Stimulated activated CD8-positive, alpha-beta memory T cell treated with anti-CD3 and anti-CD28 coated beads, Interleukin-7, amount 100 ng/mL, for 1 hour (primary cell): ENCODE measurements at places on chromosomes 2 and 18.

GRCh38 chr2:981759-982158, 31.1 kb downstream of the SNTG2 start:
- DNase-seq = no peak

GRCh38 chr2:126749537-126749936, 93.6 kb downstream of the GYPC start:
- no peak for DNase-seq

DNA sequence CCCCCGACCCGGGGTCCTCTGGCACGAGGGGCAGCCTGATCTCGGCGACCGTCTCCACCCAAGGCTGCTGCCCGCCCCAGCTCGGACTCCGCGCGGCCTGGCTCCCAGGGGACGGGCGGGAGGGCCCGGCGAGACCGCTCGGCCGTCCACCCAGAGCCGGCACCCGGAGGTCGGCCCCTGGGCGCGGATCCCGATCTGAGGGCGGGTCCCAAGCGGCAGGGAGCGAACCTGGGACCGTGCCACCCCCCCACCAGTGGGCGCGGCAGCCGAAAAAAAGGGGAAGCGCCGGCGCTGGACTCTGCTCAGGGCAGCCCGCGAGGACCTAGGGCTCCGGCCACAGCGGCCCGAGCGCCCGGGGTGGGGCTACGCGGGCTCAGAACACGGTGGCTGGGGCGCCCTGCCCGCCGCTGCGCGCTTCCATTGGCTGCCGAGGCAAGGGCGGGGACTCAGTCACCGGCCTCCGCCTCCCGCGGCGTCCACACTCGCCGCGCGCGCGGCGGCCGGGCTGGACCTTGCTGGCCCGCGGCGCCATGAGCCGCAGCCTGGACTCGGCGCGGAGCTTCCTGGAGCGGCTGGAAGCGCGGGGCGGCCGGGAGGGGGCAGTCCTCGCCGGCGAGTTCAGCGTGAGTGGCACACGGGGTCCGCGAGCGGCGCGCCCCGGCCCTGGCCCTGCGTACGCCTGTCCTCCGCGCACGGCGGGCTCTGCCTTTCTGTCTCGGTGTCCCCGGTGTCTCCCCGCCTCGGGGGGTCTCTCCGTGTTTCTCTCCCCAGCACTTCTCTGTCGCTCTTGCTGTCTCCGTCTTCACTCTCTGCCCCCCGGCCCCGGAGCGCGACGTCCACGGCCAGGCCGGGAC, at the start of gene PTPN18:
TSS of gene PTPN18 (plus strand) at position 479 of the 854 bp plus-strand sequence. CDS start at position 531, 52 bp downstream.
- no peak for DNase-seq

GRCh38 chr2:237896507-237896892, 37.1 kb downstream of the RAMP1 start:
- DNase-seq = no peak

GRCh38 chr2:66867063-66867441, 432.1 kb downstream of the MEIS1 start:
- no peak for DNase-seq
